Activated T-helper 9 cell treated with anti-CD3 and anti-CD28 coated beads, Interleukin-2, amount 50 U/mL, for 16 hours (primary cell): ENCODE measurements at places on chromosomes 4 and X.

- DNase-seq, result no peak
Measured at GRCh38 chr4:176641237-176641636, 151.5 kb downstream of the VEGFC start.

GRCh38 chr4:143667461-143667860 lies 33.0 kb downstream of the FREM3 start:
- DNase-seq, result no peak

- DNase-seq, result no peak
Measured at GRCh38 chr4:8559011-8559410, 21.2 kb upstream of the GPR78 start.

DNA sequence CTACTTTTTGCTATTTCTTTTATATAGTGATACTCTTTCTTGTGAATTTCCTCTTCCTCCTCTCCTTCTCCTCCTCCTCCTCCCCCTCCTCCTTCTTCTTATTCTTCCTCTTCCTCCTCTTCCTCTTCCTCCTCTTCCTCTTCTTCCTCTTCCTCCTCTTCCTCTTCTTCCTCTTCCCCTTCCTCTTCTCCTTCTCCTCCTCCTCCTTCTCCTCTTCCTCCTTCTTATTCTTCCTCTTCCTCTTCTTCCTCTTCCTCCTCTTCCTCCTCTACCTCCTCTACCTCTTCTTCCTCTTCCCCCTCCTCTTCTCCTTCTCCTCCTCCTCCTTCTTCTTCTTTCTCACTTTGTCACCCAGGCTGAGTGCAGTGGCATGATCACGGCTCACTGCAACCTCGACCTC lies 36.3 kb upstream of the RBMX start:
- no peak for DNase-seq

DNA sequence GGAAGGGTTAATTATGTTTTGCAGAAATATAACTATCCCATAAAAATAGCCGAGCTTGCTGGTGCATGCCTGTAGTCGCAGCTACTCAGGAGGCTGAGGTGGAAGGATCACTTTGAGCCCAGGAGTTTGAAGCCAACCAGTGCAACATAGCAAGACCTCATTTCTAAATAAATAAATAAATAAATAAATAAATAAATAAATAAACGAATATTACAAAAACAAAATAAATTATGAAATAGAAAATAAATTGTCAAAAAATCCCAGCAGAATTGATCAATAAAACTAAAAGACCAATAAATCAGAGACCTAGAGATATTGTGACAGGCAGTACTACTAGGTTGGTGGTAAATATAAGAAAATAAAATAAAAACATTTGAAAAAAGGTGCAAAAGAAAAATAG lies 6.7 kb upstream of the ARL13A start:
- DNase-seq, result no peak

- DNase-seq, result no peak
Measured at GRCh38 chr4:108317377-108317776, 148.6 kb upstream of the LEF1 start.

DNA sequence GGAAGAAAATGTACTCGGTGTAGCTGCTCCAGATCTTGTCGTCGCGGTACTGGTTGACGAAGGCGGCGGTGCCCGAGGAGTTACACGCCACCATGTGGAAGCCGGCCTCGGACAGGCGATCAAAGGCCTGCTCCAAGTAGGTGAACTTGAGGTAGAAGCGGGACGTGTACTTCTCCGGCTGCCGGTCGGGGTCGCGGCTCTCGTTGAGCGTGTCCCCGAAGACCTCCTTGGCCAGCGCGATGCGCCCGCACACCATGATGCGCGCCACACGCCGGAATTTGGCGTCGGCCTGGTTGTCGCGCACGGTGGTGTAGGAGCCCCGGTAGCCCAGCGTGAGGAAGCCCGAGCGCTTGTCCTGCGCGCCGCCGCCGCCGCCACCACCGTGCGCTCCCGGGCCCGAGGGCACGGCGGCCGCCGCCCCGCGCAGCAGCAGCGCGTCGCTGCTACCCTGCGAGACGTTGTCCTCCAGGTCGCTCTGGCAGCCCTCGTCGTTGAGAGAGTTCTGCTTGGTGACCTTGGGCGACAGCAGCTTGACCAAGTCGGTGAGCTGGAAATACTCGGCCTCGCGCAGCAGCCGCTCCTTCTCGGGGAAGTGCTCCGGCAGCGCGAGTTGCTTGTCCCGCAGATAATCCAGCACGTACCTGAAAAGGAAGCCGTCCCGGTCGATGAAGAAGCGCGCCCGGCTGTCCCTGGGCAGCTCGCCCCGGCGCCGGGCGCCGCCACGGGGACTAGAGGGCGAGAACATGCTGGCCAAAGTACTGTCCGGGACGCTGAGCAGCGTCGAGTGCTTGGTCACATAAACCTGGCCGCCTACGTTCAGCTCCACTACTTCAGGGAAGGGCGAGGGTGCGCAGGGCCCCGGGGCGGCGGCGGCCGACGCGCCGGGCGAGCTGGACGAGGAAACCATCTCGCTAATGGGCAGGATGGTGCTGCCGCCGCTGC lies 775 bp downstream of the KCTD8 start:
- no peak for DNase-seq

DNA sequence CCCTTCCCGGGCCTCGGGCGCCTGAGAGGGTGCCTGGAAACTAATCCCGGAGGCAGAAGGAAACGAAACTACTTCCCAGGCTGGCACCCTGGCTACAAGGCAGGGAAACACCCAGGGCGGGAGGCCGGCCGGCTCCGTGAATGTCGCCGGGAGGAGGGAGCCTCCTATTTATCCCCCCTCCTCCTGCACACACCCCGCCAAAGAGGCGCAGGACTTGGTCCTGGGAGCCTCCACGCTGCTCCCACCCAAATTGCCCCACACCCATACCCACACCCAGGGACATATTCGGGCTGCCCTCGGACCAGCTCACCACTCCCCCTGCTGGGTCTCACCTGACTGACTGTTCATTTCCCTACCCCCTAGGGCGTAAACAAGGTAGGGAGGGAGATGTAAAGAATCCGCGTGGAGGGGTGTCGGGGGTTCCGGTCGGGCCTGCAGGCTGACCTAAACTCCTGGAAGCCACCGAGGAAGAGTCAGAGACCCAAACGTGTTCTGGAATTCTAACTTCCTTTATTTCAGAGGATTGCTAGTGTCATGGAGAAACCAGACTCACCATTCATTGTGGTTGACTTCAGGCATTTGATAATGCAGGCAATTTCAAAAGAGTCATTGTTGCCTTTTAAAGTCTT lies at the start of gene BTC:
BTC (minus strand) TSS at position 142 of the 629 bp plus-strand sequence. CDS start 198 bp downstream, outside the sequence.
- DNase-seq, result no peak

DNA sequence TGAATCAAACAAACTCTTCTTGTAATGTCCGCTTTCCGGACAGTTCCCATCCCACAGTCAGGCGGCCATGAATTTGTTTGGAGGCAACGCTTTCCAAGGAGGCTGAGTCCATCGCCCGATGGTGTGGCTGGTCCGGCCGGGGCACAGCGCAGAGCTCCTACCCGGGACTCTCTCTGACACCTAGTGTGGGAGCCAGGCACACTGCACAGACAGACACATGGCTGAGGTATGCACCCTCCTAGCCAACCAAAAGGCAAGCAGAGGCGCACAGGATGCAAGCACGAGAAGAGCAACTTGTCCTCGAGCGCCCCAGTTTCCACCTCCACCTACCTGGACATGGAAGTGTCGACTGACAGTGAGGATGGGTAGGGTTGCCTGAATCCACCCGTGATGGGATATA lies 87.5 kb downstream of the LEF1 start:
- DNase-seq, result no peak

DNA sequence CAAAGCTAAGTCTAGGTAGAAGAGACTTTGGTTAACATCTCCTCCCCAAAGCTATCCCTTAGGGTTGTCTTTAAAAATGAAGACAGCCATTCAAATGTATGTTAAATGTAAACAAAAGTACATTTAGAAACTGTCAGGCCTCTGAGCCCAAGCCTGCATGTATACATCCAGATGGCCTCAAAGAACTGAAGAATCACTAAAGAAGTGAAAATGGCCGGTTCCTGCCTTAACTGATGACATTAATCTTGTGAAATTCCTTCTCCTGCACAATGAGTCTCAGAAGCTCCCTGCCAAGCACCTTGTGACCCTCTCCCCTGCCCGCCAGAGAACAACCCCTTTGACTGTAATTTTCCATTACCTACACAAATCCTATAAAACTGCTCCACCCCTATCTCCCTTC lies 377.9 kb downstream of the FAM133A start:
- no peak for DNase-seq

DNA sequence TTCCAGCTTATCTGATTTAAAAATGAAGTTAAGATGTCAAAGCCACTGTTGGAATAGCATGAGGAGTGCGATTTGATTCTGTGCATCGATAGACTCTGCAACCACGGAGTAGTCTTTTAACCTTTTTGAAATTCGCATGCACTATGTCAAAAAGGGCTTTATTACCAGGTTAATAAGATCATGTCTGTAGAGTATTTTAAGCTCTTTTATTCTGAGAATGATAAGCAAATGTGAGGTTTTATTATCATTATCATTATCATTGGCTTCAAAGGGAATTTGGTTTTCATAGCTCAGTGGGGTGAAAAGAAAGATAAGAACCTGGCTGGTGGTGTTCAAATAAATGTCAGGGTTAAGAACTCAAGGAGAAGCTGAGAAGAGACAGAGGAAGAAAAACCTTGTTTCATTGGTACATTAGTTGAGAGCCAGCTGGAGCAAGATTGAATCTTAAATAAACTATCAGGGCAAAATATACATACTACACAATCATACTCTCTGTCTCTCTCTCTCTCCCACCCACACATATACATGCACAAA lies 102.6 kb downstream of the MMRN1 start:
- DNase-seq, result no peak
